ENCODE measurements at places on chromosomes 2 and 18. TPM values are rescaled to one million over a fixed set of nuclear protein-coding genes. Genes with fewer than 3 reads are reported as not detected.

Gene FHOD3
- total RNA-seq: 46.8 TPM

Gene ACKR3
- 22.8 TPM for total RNA-seq

Gene TMEM185B
- total RNA-seq: 72.5 TPM

Gene NAT8
- total RNA-seq: not detected

Gene CNOT11
- total RNA-seq: 43.7 TPM

Gene REEP1
- 241 TPM for total RNA-seq

Gene SLC9A4
- total RNA-seq: 0.31 TPM

Gene TDRD15
- total RNA-seq: 8.4 TPM

Gene DSC3
- total RNA-seq: 0.24 TPM

Gene REG3A
- not detected for total RNA-seq

Gene GALR1
- total RNA-seq: 0.43 TPM

Gene HES6
- total RNA-seq: 22.0 TPM

DNA sequence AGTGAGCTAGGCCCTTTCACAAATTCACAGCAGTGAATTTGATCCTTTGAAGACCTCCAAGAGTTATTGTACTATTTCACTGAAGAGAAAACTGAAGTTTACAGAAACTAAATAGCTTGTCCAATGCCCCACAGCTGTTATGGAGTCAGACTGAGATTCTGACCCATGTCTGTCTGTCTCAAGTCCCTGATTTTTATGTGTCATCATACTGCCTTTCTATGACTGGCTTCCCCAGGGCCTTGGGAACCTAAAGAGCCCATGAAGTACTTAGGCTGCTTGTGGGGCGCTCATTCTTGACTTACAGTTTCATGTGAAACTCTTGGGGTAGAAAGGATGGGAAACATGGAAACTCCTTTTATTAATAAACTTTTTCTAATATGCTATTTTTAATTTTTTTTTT lies 107.7 kb downstream of the ATL2 start:
- H3K36me3 ChIP-seq: no peaks in the 10 kb centered on the region
- DNase-seq: no peak
- no peaks in the 10 kb centered on the region for H3K27me3 ChIP-seq

GRCh38 chr2:73290049-73290839 lies 3.1 kb downstream of the EGR4 start:
- H3K4me1 ChIP-seq: no peaks in the 10 kb centered on the region
- no peaks in the 10 kb centered on the region for H3K27me3 ChIP-seq
- DNase-seq: peak; percentile 54
- no peaks in the 10 kb centered on the region for H3K36me3 ChIP-seq

GRCh38 chr2:4110273-4110672 lies 406.9 kb downstream of the DCDC2C start:
- no peak overlapping the region for H3K4me3 ChIP-seq
- H3K27me3 ChIP-seq: no peaks in the 10 kb centered on the region
- no peaks in the 10 kb centered on the region for H3K36me3 ChIP-seq

DNA sequence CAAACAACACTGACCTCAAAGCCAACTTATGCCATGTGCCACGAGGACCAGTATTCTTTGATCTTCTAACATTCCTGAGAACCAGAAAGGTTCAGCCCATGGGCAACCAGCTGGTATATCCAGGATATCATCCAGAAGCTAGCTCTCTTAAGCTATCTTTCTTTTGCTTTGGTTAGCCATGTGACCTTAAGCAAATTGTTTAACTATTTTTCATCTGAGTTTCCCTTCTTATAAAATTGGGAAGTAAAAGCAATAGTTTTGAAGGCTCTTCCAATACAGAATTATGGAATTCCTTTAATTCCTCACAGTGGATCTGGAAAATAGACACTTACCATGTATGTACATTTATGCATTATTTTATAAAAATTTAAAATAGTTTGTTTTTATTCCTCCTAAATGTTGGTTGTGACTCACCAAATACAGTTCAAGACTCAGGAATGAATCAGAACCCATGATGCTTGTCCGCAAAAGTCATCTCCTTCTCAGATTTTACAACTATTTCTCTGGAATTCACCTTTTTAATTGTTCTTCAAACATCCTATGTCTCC lies 435.7 kb downstream of the ZEB2 start:
- DNase-seq: no peak
- no peaks in the 10 kb centered on the region for H3K4me1 ChIP-seq
- H3K4me3 ChIP-seq: no peak overlapping the region
- no peaks in the 10 kb centered on the region for H3K27me3 ChIP-seq
- H3K27ac ChIP-seq: no peak overlapping the region
- no peaks in the 10 kb centered on the region for H3K36me3 ChIP-seq

DNA sequence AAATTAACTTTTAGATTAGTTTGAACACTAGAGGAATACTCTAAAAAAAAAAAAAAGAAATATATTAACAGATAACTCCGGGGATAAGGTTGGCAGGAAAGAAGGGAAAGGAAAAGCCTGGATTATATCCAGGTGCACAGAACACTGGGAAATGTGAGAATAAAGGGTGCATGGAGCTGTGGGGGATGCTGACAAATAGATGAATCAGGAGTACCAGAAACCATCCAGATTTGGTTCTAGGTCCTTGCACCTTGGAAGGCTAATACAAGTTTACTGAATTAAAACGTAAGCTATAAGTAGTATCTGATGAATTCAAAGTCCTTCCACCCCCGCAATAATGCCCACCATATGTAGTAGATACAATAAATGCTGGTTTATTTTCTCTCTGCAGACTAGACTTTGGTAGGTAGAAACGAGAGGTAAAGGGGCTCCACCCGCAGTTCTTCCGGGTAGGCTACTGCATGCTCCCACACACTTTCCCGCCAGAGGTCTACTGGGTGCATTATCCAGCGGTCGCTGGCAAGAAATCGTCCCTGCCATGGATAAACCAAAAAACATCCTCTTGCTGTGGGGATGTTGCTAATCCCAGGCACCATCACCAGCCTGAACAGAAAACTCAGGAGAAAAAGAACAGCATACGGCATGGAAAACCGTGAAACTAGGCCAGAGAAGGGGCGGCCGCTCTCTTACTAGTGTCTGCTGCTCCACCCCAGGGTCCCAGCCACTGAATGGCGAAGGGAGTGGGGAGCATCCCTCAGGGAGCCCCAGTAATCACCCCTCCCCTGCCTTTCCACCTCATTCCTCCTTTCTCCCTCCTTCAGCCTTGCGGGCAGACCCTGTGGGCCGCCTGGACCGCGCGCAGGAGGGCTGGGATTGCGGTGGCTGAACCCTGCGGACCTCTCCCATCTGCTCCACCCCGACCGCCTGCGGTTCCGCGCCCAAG lies 1.5 kb downstream of the CNRIP1 start:
- H3K27ac ChIP-seq: peak overlapping the region; percentile 94
- H3K36me3 ChIP-seq: no peaks in the 10 kb centered on the region
- peaks cover 3% of the 10 kb centered on the region for H3K4me1 ChIP-seq

DNA sequence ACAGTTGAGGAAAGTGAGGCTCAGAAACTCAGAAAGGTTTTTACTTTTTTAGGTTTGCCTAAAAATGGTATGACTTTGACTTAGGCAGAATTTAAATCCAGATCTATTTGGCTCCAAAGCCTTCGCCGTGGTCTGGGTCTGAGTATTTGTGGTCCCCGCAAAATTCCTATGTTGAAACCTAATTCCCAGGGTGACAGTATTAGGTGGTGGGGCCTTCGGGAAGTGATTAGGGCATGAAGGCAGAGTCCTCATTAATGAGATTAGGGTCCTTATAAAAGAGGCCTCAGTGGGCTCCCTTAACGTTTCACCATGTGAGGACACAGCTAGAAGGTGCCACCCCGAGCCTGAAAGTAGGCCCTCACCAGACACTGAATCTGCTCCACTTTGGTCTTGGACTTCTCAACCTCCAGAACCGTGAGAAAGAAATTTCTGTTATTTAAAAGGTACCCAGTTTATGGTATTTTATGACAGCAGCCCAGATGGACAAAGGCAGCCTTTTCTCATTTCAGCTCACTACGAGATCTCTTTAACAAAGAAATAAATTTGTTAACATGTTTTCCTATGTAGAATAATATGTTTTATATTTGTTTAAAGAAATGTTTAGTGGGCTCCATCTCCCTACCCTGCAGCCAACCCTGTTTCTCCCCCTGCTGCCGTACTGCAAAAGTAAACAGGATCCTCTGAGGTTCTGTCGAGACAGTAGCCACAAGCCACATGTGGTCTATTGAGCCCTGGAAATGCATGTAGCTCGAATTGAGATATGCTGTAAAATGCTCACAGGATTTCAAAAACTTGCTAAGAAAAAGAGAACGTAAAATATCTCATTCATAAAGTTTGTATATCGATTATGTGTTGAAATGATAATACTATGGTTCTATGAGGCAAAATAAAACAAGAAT lies 80.6 kb downstream of the MOGAT1 start:
- peak overlapping the region; percentile 46 for H3K27ac ChIP-seq
- H3K36me3 ChIP-seq: no peaks in the 10 kb centered on the region
- no peak for DNase-seq
- no peaks in the 10 kb centered on the region for H3K27me3 ChIP-seq
- H3K4me1 ChIP-seq: peaks cover 25% of the 10 kb centered on the region
- no peak overlapping the region for H3K4me3 ChIP-seq

GRCh38 chr2:72011791-72012190 lies 135.9 kb downstream of the CYP26B1 start:
- H3K27ac ChIP-seq: no peak overlapping the region
- H3K27me3 ChIP-seq: no peaks in the 10 kb centered on the region
- no peaks in the 10 kb centered on the region for H3K36me3 ChIP-seq
- H3K4me1 ChIP-seq: no peaks in the 10 kb centered on the region
- no peak overlapping the region for H3K4me3 ChIP-seq

- no peak overlapping the region for H3K4me3 ChIP-seq
- peaks cover 5% of the 10 kb centered on the region for H3K4me1 ChIP-seq
- no peak overlapping the region for H3K27ac ChIP-seq
- H3K36me3 ChIP-seq: no peaks in the 10 kb centered on the region
- no peaks in the 10 kb centered on the region for H3K27me3 ChIP-seq
- DNase-seq: no peak
These were observed 57.8 kb downstream of the DIPK1C start for GRCh38 chr18:74399091-74399887.

DNA sequence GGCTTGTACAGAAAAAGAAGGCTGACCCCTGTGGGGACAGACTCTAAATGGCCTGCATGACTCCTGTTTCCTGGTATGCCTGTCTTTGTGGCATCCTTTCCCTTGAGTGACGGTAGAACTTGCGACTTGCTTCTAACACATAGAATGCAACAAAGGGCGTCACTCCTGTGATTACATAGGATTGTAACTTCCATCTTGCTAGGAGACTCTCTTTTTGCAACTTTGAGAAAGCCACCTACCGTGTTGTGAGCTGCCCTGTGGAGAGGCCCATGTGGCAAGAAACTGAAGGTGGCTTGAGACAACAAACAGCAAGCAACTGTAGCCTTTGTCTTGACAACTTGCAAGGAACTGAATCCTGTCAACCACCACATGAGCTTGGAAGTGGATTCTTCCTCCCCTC lies 46.5 kb downstream of the THNSL2 start:
- no peak for DNase-seq
- no peak overlapping the region for H3K4me3 ChIP-seq
- peaks cover 6% of the 10 kb centered on the region for H3K4me1 ChIP-seq
- H3K27me3 ChIP-seq: no peaks in the 10 kb centered on the region
- no peak overlapping the region for H3K27ac ChIP-seq
- H3K36me3 ChIP-seq: no peaks in the 10 kb centered on the region

DNA sequence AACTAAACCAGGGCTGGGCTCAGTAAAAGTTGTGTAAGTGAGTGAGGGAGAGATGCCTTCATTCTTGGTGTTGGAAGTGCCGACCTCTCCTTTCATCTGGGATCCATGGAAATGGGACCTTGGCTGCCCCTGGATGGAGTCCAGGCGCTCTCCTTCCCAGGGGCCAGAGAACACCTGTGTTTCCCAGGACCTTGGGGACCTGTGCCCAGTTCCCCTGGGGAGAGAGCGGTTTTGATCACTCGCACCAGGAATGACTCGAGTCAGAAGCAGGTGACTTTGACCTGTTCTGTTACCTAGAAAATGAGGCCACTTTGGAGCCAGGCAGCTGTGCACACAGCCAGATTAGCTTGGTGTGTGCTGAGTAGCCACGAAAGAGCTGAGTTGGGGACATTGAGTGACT lies 97.3 kb downstream of the SH3BP4 start:
- H3K36me3 ChIP-seq: no peaks in the 10 kb centered on the region
- no peak overlapping the region for H3K27ac ChIP-seq
- H3K27me3 ChIP-seq: no peaks in the 10 kb centered on the region
- H3K4me3 ChIP-seq: no peak overlapping the region
- peaks cover 7% of the 10 kb centered on the region for H3K4me1 ChIP-seq
- DNase-seq: peak; percentile 6

DNA sequence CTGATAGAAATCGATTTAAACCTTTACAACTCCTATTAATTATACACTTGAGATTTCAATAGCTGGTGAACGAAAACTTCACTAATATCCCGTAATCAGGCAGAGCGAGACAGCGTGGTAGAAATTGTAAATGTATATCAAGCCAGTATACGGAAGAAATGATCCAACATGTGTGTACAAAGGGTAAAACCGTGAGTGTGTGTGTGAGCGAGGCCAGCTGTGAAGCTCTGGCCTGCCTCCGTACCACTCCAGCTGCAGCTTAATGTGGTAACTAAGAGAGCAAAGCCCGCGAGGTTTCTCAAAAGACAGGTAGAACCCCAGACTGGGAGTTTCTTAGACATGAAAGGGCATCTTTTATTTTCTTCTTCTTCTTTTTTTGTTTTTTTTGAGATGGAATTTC lies 52.3 kb upstream of the ZNF516 start:
- H3K36me3 ChIP-seq: no peaks in the 10 kb centered on the region
- no peaks in the 10 kb centered on the region for H3K27me3 ChIP-seq
- H3K4me1 ChIP-seq: no peaks in the 10 kb centered on the region
- DNase-seq: no peak
- H3K27ac ChIP-seq: no peak overlapping the region

GRCh38 chr2:179818546-179818945 lies 42.9 kb downstream of the ZNF385B start:
- H3K4me3 ChIP-seq: no peak overlapping the region
- no peaks in the 10 kb centered on the region for H3K36me3 ChIP-seq
- DNase-seq: no peak
- H3K27ac ChIP-seq: no peak overlapping the region
- H3K27me3 ChIP-seq: no peaks in the 10 kb centered on the region

- no peak for DNase-seq
- no peaks in the 10 kb centered on the region for H3K27me3 ChIP-seq
- no peaks in the 10 kb centered on the region for H3K36me3 ChIP-seq
- no peak overlapping the region for H3K4me3 ChIP-seq
- H3K27ac ChIP-seq: no peak overlapping the region
These were observed 34.7 kb downstream of the RFX8 start for GRCh38 chr2:101440127-101440738.

GRCh38 chr2:45269149-45269793 lies 260.0 kb upstream of the SIX2 start:
- H3K27me3 ChIP-seq: no peaks in the 10 kb centered on the region
- H3K4me3 ChIP-seq: no peak overlapping the region
- no peak for DNase-seq
- H3K36me3 ChIP-seq: no peaks in the 10 kb centered on the region
- H3K27ac ChIP-seq: no peak overlapping the region

GRCh38 chr2:204072443-204073324 lies 136.1 kb downstream of the ICOS start:
- no peaks in the 10 kb centered on the region for H3K36me3 ChIP-seq
- no peaks in the 10 kb centered on the region for H3K27me3 ChIP-seq
- H3K27ac ChIP-seq: no peak overlapping the region
- no peaks in the 10 kb centered on the region for H3K4me1 ChIP-seq
- DNase-seq: peak; percentile 50
- H3K4me3 ChIP-seq: no peak overlapping the region

GRCh38 chr18:3874581-3874980 lies 424.6 kb downstream of the TGIF1 start:
- no peaks in the 10 kb centered on the region for H3K36me3 ChIP-seq
- DNase-seq: no peak
- no peak overlapping the region for H3K4me3 ChIP-seq
- H3K27ac ChIP-seq: no peak overlapping the region
- H3K4me1 ChIP-seq: no peaks in the 10 kb centered on the region

GRCh38 chr2:187547353-187547979 lies 6.8 kb downstream of the TFPI start:
- peak; percentile 58 for DNase-seq
- H3K27ac ChIP-seq: peak overlapping the region; percentile 71
- H3K36me3 ChIP-seq: no peaks in the 10 kb centered on the region
- H3K4me3 ChIP-seq: no peak overlapping the region
- no peaks in the 10 kb centered on the region for H3K4me1 ChIP-seq
